Fibroblast of the conjunctiva (primary cell): ENCODE measurements at places on chromosomes 1 and 21.

DNA sequence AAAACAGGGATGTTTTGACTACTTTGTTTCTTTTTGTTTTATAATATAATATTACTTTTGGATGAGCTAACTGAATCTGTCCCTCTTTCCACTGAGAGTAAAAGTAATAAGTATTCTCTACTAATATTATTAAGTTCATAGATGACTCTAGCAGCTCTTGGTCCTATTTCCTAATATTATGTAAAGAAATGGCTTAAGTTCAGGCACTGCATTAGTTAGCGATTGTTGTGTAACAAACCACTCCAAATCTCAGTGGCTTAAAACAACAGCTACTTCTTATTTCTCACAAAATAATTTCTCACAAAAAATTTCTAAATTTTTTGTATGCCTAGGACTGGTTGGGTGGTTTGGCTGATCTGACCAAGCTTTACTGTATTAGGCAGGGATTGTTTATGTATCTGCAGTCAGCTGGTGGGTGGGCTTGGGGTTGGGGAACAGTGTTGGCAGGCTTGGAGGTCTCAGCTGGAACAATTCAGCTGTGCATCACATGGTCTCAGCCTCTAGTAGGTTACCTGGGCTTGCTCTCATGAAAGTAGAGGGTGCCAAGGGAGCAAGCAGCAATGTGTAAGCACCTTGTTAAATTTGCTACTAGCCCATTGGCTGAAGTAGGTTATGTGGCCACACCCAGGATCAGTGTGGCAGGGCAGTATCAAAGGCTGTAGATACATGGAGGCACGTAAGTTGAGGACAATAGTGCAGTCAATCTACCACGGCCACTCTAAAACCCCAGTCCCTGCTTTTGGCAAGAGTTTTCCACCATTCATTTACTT lies 8.8 kb upstream of the CCT8 start:
- DNase-seq: no peak

- DNase-seq: no peak
Measured at GRCh38 chr1:107181253-107181969, 40.6 kb downstream of the NTNG1 start.

DNA sequence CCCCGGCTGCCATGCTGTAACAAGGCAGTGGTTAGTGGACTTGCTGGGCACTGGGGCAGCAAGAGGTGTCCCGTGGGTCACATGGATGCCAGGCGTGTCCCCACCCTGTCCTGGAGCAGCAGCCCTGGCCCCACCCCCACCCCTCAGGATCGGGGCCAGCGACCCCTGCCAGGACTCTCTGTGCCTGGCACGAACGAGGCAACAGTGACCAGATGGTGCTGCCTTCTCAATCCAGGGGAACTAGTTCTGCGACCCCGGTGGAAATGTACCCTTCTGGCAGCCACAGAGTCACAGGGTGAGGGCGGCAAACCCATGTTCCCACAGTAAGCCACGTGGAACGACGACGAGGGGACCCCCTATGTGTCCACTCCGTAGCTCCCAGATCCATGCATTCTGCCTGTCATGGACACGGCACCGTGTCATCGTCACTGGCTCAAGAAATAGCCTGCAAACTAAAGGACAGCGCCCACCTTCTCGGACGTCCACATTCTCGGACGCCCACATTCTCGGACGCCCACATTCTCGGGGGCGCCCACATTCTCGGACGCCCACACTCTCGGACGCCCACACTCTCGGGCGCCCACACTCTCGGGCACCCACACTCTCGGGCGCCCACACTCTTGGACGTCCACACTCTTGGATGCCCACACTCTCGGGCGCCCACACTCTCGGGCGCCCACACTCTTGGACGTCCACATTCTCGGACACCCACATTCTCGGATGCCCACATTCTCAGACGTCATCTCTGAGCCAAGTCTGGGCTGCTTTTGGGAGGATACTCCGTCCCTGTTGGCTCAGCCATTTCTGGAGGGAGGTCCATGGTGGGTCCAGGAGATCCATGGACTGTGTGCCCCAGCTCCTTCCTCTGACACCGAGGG lies 19.6 kb upstream of the ACTRT2 start:
- no peak for DNase-seq

DNA sequence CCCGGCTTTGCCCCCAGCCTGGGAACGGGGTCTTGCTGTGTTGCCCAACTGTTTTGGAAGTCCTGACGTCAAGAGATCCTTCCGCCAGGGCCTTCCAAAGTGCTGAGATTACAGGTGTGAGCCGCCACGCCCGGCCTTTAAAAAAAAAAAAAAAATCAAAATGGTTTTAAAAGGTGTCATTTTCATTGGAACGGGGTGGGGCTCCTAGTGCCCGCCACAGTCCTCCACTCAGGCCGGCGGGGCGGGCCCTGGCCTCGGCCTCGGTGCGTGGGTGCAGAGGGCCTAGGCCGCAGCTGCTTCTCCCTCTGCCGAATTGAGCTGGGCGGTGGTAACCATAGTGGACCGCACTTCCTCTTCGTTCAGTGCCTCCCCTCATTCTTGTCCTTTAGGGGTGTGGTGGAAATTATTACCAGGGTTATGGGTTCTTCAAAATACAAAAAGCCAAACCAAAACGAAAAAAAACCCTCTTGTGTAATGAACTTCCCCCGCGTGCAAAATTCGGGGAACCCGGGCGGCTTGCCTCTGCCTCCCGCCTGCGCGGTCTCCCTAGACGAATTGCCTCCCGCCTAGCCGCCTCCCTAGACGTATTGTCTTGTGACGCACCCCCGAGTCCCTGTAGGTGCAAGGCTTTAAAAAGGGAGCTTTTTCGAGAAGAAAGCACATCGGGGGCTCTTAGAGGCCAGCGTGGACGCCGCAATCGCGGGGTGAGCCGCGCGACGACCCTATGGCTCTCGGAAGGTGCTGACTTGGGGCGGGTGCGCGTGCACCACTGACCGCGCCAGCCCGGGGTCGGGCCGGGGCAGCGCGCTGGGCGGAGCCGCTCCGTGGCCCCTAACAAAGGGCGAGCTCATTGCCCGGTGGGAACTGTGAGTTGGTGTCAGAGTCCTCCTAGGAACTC lies 10.5 kb upstream of the SPEN start:
- DNase-seq: no peak

DNA sequence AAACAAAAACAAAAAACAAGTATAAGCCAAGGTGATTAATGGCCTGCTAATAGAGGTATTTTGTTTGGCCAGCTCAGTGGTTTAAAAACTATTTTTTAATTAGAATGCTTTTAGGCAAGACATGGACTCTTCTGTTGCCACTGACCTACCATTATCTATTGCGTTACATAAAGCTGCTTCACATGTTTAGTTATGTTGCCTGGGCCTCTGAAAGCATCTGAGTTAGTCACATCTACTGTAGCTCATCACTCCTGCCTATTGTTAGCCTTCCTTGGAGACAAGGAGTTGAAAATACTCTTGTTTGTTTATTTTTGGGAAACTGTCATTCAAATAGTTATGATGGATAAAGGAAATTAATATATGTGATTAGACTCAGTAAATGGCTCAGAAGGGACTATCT lies 14.3 kb downstream of the DNAJB4 start:
- no peak for DNase-seq

GRCh38 chr1:118084400-118084799 lies 100.6 kb downstream of the SPAG17 start:
- DNase-seq: no peak

DNA sequence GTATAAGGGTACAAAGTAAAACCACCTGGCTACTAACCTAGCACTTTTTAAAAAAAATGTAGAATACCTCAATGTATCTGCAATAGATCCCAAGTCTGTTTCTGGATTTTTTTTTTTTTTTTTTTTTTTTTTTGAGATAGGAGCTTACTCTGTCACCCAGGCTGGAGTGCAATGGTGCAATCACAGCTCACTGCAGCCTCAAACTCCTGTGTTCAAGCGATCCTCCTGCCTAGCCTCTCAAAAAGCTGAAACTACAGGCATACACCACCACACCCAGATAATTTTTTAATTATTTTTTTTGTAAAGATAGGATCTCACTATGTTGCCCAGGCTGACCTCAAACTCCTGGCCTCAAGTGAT lies 537.5 kb upstream of the CAMK1G start:
- no peak for DNase-seq

DNA sequence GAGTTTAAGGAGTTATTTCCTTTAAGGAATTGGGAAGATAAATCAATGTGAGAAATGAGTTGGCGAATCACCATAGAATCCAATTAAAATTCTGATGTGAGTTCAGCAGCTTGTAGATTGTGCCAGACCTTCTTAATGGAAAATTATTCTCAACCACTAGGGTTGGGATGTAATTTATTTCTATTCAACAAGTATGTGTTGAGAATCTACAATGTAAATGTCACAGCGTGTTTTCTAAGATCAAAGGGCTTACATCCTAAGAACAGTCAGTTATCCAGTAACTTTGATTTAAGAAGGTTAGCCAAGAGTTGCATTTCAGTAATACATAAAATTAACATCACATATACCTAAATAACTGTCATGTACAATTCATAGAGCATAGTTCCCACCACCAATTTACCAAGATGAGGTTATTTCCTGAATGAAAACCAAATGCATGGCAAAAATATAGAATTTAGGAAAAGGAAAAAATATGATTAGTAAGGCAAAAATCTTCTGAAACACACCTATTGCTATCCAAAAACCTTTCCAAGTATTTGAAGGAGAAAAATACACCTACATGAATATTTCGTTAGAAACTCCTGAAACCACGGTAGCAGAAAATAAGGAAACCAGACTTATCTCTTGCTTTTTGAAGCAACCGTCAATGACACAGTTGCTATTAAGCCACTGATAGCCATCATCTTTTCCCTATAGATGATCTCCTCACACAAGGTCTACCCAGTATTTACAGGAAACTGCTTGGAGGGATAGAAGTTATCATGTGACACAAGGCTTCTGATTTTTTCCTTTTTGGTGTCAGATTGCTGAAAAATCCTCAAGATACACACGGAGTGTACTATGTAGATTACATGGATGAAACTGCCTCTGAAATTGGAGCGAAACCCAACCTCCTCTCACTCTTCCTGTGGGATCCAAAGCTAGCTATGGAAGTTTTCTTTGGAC lies 259.4 kb upstream of the POGK start:
- no peak for DNase-seq

DNA sequence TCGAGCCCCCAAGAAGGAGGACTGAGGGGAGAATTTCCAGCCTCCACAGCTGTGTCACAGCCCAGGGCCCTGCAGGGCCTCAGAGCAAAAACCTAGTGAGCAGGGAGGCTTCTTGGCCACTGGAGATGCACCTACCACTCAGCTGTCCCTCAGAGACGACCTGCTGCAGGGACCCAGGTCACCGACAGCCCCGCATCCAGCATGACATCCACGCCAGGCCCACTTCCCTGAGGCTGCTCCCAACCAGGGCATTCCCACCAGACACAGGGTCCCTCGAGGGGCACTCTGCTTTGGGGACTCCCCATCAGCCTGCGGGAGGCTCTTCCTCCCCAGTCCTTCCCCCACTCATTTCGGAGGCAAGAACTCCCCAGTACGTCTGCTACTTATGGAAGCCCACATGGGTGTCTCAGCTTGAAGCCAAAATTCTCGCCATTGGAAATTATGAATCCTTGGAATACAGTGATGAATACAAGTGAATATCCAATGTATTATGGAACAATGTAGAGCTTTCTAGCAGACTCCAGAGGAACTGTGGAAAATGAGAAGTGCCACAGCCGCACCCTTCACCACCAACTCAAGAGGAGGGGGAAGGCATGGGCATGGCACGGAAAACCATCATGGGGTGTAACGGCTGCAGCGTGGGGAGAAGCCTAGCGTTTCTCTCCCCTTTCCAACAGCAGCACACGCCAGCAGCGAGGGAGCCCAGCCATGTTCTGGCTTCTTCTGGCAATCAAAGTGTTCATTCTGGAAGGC lies 6.9 kb downstream of the TFF3 start:
- no peak for DNase-seq

- DNase-seq: no peak
Measured at GRCh38 chr1:182771187-182771984, 18.2 kb upstream of the NPL start.

DNA sequence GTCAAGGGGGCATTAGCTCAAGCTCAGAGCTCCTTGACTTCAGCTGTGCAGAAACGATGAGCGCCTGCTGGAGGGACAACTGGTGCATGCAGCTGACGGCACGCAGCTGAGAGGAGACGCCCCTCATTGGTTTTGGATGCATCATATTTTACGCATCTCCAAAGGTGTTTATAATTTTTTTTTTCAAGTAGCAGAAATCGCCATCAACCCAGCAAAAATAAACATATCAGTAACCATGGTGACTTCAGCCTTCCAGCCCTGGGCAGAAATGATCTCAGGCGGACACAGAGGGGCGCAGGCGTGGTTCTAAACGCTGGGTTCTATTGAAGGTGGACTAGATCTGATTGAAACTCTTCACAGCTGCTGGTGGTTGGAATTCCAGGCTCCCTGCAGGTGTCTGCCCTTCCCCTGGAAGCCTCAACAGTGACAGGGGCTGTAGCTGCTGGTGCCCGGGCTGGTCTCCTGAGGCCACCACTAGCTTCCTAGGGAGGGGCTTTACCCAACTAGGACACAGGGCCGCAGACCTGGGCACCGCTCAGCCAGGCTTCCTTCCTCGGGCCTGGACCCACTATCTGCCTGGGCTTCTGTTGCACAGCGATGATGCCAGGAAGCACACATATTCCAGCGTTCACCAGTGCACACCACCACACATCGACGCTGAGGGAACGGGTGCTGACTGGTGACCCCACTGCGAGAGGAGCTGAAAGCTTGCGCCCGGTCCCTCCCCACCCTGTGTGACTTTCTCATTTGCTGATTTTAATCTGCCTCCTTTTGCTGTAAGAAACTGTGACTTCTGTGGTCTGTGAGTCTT lies 63.7 kb upstream of the ABCG1 start:
- DNase-seq: no peak

GRCh38 chr1:76864383-76864782 lies 2.9 kb upstream of the ST6GALNAC5 start:
- no peak for DNase-seq

DNA sequence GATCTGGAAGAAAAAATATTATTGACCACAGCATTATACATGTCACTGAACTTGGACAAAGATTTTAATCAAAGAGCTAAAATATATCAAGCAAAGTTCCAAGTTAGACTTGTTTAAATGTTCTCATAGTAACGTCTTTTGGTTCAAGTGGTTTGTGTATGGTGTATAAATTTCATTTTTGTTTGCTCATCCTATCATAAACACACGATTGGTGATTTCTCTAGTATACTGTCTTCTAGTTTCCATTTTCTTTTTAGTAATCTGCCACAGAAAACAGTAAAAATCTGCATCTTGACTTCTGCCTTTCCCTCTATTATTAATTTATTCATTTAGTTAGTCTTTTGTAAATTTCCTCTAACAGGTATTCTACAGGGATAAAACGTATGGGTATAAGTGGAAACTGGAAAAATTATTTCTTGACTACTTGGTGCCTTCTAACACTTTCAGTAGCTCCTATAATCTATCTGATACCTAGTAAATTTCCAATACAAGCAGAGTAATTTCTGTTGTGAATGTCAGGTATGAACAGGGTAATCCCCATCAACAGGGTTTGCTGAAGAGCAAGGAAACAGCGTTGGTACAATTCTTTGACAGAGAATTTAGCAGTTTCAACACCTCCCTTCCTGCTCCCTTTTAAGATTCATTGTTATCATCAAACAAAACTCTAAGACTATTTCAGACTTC lies 268.0 kb downstream of the PTPRC start:
- DNase-seq: no peak

GRCh38 chr1:194104247-194104844 lies 917.9 kb upstream of the B3GALT2 start:
- no peak for DNase-seq

- no peak for DNase-seq
Measured at GRCh38 chr1:181947441-181947840, 114.1 kb downstream of the ZNF648 start.
